ENCODE measurements at places on chromosomes 5 and 9.

- no peak for DNase-seq
Observed at GRCh38 chr9:127873886-127874285, 3.6 kb downstream of the AK1 start.

GRCh38 chr5:170534941-170535340, 31.1 kb downstream of the KCNIP1 start:
- no peak for DNase-seq

DNA sequence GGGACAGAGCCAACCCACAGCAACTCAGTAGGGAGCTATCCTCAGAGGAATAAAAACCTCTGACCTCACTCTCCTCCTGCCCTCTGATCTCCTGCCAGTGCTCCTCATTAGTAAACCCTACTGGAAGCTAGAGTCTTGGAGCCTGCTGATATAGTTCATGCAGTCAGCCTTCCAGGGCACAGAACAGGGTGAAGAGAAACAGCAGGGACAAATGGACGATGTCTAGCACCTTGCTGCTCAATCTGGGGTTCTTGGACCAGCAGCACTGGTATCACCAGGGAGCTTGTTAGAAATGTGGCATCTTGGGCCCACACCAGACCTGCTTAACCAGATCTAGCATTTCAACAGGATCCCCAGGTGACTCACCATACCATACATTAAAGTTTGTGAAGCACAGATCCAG, 5.5 kb upstream of the GALNT12 start:
- DNase-seq: no peak

DNA sequence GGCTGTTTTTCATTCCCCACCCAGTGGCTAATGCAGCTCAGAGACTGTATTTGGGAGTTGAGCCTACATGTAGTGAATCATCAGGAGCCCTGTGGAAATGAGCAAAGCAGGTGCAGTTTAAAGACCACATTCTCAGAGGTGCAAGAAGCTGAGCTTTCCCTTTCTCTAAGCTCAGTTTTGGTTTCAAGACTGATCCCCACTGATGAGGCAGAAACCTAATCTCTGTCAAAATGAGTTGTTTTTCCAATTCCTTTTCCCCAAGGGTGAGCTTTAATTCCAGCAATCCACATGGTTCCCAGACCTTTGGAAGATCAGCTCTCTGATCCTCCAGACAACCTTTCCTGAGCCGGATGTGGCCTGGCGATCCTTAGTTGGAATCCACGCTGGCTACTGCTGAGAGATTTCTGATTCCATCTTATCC, 420.5 kb downstream of the EBF1 start:
- no peak for DNase-seq

DNA sequence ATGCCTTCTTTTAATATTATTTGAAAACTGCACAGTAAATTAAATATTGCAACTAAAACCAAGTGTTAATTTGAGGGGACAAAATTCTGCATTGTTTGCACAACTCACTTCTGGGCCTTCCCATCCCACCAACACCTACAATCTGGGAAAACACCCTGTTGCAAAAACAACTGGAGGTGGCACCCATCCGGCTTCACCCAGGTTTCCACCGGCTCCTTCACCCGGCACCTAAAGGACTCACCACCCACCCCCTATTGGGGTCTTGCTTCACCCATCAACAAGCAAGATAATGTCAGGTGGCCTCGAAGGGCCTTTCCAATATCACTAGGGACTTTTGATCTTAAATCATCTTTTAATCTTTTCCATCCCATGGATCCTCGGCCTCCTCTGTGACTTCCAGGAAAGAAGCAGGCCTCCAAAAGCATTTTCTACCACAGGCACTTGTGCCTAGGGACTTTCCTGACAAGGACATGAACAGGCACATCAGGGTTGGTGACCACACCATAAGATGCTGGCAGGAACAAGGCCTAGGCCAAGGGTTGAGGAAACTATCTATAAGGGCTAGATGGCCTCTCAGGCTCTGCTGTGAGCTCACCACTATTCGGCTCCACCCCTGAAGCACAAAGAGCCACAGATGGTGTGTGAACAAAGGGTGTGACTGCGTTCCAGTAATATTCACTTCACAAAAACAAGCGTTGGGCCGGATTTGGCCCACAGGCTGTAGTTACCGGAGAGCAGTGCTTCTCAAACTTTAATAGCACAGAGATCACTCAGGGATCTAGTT, 205.1 kb downstream of the AUH start:
- no peak for DNase-seq

DNA sequence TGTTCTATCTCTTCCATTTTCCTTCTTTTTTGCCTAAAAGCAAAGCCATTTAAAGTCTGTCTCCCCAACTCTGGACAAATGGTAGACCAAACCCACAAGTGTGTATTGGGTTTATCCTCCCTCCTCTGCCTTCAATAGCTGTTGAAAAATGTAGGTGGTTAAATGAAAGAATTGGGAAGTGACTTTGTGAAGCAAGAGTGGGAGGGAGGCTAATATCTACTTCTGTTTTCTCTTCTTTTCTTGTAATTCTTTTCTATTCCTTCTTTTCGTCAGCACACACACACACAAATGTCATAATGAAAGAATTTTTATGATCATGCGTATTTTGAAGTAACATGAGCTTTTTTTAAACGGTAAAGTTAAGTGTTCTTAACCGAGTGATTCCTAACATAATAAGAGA, 3.8 kb downstream of the CCDC152 start:
- no peak for DNase-seq
